Aorta (tissue), 5 donors: ENCODE measurements at places on chromosomes 1 and 21. TPM values are rescaled to one million over a fixed set of nuclear protein-coding genes. Genes with fewer than 3 reads are reported as not detected.

Gene LRRN2
- total RNA-seq: 6.8 TPM

GRCh38 chr1:169103002-169103401 lies 3.5 kb upstream of the ATP1B1 start:
- DNase-seq: no peak

DNA sequence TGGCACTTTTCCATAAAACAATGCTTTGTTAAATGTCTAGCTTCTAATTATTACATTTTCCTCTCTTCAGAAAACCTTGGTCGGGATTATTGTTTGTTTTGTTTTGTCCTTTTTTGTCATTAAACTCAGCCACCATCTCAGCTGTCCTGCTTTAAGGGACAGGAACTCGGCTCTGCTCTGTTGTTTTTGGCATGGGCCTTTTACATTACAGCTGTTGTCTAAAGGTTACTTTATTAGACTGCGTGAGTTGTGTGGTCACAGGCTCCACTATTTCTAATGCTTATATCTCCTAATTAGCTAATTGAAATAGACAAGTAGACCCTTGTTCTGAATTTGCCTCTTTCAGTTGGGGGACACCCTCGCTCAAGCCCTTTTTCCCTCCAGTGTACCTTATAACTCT lies 1.6 kb downstream of the PALMD start:
- no peak for DNase-seq

GRCh38 chr1:154961207-154962155 lies at the start of gene PYGO2:
Gene PYGO2 (minus strand): TSS chr1:154961782. CDS start chr1:154961576, 206 bp downstream.
- peak; percentile 95 for DNase-seq

Gene PPIAL4G
- total RNA-seq: 0.13 TPM

Gene C1orf198
- total RNA-seq: 172 TPM

GRCh38 chr1:168924976-168925375 lies 181.5 kb upstream of the ATP1B1 start:
- no peak for DNase-seq

DNA sequence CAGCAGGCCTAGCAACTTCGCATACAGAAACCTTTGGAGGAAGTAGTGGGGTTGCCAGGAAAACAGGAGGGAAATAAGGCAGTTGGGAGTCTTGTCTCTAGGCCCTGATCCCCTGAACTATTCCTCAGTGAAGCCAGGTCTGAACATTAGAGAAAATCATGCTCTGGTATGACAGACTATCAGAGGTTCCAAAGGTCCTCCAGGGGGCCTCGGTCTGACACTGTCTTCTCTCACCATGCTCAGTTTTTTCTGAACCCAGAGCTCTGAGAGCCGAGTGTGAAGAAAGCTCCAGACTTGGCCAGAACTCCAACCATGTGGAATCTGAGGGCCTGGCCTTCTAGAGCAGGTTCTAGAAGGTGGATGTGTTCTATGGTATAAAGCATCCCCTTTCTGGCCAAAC lies 4.0 kb downstream of the TOMM40L start:
- no peak for DNase-seq

GRCh38 chr1:226633541-226634165 lies 85.1 kb downstream of the STUM start:
- no peak for DNase-seq

DNA sequence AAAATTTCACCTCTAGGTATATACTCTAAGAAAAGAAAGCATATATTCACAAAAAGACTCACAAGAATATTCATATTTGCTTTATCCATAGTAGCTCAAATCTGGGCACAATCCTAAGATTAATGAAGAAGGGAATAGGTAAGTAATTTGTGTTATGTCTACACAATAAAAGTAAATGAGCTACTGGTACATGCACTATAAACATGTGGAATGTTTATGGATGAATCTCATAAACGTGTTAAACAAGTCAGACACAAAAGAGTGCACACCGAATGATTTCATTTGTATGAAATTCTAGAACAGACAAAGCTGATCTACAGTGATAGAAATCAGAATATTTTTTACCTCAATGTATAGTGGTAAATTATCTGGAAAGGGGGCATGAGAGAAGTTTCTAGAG lies 115.3 kb upstream of the B3GALT2 start:
- no peak for DNase-seq

- no peak for DNase-seq
Observed at GRCh38 chr1:178485541-178485981, 11.2 kb downstream of the CLEC20A start.

- DNase-seq: no peak
Observed at GRCh38 chr21:41426676-41427404, 801 bp downstream of the MX1 start.

GRCh38 chr1:22754106-22754768 lies 43.6 kb downstream of the EPHB2 start:
- DNase-seq: no peak

Gene TRIM67
- not detected for total RNA-seq

Gene OR10Z1
- total RNA-seq: not detected

DNA sequence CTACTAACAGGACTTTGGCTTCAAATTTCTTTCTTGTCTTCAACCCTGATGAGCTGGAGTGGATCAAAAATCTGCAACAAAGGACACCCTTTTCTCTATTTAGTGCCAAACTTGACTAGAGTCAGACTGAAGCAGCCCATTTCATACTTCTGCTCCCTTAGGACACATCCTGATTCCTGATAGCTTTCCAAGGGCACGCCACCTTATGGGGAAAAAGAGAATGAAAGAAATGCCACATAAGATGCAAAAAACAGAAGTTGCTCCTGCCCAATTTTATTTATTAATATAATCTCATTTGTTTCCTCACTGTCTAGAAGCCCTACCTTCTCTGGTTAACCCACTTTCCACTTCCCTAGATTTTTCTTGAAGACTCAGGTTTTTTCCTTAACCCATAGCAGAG lies 72.7 kb upstream of the NBPF4 start:
- no peak for DNase-seq

- DNase-seq: no peak
Observed at GRCh38 chr1:174871886-174872285, 127.9 kb upstream of the CACYBP start.

GRCh38 chr1:66282343-66282852 lies 251.6 kb upstream of the SGIP1 start:
- peak; percentile 54 for DNase-seq

- no peak for DNase-seq
Observed at GRCh38 chr1:88462096-88462487, 222.0 kb upstream of the PKN2 start.

DNA sequence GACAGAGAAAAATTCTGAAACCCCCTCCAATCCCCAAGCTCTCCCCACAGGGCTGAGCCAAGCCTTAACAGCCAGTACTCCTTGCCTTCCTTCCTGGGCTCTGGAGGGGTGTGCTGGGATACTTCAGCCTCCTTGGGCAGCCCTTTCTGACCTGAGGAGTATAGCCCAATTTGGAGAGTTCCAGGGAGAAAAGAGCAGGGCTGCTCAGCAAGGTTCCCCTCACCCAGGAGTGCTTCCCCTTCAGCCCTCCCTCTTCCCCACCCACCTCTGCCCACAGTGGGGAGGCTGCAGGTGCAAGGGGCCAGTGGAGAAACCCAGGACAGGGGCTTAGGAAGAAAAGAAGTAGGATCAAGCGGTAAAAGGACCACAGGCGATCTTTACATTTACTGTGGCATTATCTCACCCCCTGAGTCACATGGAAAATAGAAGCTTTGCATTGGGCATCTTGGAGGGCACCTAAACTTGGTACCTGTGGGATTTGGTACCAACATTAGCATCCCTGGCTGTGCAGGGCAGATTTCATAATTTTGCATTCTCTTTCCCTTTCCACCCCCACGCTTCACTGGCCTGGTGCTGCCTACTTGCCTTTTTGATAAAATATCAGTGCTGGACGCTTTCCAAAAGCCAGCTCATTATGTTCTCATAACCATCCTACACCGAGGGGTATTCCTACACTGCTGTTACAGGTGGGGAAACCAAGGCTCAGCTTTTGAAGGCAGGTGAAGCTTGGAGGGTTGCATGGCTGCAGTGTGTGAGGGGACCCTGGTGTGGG lies 2.8 kb upstream of the ADORA1 start:
- peak; percentile 14 for DNase-seq

DNA sequence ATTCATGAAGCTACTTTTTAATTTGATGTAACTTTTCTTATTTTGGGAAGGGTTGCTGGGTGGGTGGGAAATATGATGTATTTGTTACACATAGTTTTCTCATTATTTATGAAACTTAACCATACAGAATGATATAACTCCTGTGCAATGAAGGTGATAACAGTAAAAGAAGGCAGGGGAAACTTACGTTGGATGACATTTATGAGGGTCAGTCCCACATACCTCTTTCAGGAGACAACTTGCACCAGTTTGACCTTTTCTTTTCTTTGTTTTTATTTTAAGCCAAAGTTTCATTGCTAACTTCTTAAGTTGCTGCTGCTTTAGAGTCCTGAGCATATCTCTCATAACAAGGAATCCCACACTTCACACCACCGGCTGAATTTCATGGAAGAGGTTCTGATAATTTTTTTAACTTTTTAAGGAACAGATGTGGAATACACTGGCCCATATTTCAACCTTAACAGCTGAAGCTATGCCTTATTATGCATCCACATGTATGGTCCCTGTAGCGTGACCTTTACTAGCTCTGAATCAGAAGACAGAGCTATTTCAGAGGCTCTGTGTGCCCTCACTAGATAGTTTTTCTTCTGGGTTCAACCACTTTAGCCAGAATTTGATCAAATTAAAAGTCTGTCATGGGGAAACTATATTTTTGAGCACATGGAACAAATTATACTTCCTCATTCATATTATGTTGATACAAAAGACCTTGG lies 28.0 kb upstream of the KIAA1614 start:
- no peak for DNase-seq

DNA sequence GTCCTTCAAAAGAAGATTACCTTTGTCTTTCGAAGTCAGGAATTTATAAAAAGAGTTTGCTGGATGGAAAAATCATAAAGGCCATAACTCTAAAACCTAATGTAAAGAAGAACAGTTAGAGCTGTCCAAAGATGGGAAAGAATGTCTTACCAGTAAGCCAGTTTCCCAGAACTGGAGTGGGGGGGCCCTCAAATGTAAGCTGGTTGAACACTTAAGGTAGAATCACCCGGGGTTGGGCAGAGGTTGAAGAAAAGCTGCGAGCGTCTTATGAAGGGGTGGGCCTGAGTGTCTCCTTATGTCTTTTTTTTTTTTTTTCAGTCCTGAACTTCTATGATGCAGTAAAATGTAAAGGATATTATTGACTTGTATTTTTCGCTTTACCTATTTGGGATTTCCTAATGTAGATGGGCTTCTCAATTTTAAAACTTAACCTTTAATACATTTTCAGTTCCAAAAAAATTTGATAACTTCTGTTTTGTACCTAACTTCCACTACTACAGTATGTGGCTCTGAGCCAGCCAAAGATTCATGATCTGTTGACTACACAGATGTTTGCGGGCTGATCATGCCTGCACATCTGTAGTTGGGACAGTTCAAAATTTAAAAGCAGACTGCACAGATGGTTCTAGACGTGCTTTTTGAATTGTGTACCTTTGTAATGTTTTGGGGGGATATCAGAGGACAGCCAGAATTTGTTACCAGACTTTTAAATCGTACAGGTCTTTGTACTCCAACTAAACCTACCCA lies 43.6 kb downstream of the NFYC start:
- DNase-seq: no peak

DNA sequence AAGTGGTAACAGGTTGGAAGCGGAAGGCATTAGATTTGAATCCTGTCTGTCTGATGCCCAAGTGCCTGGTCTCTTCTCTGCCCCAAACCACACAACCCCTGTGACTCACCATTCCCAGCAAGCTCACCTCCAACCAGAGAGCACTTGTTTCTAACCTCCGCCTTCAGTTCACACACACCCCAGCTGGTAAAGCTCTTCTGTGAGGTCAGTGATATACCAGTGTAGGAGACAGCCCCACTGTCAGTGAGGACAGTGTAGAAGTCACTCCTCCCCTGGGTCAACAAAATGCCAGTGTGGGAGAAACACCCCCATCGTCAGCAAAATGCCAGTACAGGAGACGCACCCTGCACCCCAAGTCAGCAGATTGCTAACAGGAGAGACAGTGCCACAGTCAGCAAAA lies 2.6 kb downstream of the RIMS3 start:
- peak; percentile 22 for DNase-seq

DNA sequence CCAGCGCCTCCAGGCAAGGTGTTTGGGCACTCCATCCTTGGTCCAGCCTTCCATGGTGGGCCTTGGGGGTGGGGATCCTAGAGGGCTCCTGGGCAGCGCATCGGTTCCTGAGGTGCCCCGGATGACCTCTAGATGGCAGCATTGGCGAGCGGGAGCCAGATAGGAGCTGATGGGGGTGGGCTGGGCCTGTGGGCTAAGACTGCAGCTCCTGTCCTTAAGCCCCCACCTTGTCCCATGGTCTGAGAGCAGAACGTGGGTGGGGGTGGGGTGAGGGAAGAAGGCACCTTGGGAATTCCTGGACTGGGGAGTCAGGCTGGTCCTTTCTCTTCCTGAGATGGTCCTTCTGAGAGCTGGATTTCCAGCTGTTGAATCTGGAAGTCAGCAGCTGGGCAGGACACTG lies 93.4 kb upstream of the CSF3R start:
- DNase-seq: peak; percentile 83

- no peak for DNase-seq
Observed at GRCh38 chr1:240190881-240191401, 99.3 kb downstream of the FMN2 start.

DNA sequence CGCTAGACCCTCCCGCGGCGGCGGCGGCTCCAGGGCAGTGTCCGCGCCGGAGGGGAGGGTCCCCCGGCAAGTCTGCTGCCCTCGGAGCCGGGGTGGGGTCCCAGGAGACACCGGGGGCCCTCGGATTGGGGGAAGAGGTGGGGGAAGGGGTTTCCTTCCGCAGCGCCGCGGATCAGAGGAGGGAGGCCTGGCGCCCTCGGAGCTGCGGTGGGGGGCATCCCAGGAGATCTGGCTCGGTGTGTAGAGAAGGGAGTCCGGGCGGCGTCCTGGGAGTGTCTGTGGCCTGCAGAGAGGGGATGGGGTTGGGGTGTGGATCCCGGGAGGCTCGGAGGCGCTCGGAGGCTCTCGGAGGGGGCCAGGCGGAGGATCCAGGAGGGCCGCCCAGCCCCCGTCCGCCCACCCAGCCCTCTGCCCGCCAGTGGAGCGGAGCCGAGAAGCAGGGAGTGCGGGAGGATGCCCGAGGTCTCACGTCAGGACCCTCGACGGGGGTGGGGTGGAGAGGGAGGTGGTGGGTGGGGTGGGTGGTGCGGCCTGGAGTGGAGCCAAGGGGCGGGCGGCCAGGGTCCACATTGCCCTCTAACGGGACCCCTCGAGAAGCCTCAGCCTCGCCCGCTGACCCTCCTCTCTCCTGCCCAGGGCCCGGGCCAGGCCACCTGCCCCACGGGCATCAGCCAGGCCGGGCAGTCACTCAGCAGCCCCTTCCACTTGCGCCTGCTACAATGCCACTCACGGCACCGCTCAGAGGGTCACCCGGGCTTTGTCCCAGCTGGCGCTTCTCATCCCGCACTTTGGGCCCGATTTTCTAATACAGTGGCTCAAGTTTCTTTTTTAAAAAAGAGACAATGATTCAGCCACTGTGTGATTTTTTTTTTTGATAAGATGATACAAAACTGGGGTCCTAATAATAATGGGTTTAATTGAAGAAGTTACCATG lies 60.2 kb upstream of the ARHGEF16 start:
- DNase-seq: no peak

- no peak for DNase-seq
Observed at GRCh38 chr1:54312796-54313316, 93.3 kb downstream of the SSBP3 start.

GRCh38 chr1:23673086-23673813 lies 18.4 kb upstream of the RPL11 start:
- no peak for DNase-seq

Gene RGSL1
- total RNA-seq: not detected
